Stimulated activated CD4-positive, alpha-beta T cell treated with anti-CD3 and anti-CD28 coated beads, Interleukin-1b, Interleukin-23, amount 100 ng/mL, for 1 hour (primary cell): ENCODE measurements at places on chromosomes 7 and 10.

DNA sequence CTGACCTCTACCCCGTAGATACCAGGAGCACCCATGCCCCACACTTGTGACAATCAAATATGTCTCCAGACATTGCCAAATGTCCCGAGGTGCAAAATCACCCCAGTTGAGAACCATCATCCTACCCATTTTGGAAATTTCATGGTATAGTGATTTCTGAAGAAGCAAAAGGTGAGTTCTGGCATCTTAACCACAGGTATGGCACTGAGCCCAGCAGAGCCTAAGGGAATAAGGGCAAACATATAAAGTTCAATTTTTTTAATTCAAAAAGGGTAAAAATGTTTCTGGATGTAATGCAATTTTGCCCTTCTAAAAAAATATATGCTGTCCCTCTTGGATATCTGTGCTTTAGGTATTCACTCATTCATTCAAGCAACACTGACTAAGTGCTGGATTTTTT lies 30.5 kb upstream of the CPXM2 start:
- no peak for DNase-seq

DNA sequence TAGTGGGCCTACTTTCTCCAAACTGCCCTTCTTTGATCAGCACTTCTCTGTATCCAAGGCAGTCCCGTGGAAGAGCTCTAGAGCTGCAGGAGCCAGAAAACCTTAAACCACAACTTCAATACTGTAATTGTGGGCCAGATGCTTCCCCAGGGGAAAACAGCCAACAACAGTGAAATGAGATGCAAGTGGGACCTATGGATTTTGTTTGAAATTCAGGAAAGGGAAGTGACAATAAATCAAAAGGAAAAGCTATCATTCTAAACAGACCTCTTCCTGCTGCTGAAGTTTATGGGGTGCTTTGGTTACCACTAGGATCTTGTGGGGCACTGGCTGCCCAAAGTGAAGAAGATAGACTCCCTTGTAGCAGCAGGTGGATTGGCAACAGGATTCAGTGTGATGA lies 1031.7 kb downstream of the LRMDA start:
- no peak for DNase-seq

- DNase-seq = no peak
These were observed 821.0 kb upstream of the IGFBP3 start for GRCh38 chr7:46741938-46742540.

- DNase-seq = no peak
These were observed 880.0 kb upstream of the LRRTM3 start for GRCh38 chr10:66045859-66046258.

GRCh38 chr7:150931199-150931869 lies 46.8 kb downstream of the KCNH2 start:
- DNase-seq = no peak

GRCh38 chr7:106111655-106112117 lies 426 bp downstream of the SYPL1 start:
- DNase-seq = peak; percentile 2

- no peak for DNase-seq
These were observed 46.5 kb downstream of the TSPAN15 start for GRCh38 chr10:69497611-69498390.

GRCh38 chr7:103915680-103916357 lies 73.6 kb downstream of the RELN start:
- DNase-seq = no peak

GRCh38 chr10:93370961-93371360 lies 111.2 kb downstream of the MYOF start:
- DNase-seq = no peak

- DNase-seq = no peak
These were observed 114.0 kb downstream of the TACC2 start for GRCh38 chr10:122102869-122103525.
